Kidney (tissue), 22 donors: ENCODE measurements at places on chromosomes 7 and 10. TPM values are rescaled to one million over a fixed set of nuclear protein-coding genes. Genes with fewer than 3 reads are reported as not detected.

The PIK3CG gene
- polyA plus RNA-seq: 0.15 TPM

The FAM25G gene
- polyA plus RNA-seq: not detected

The PDCD4 gene
- polyA plus RNA-seq: 57.7 TPM

The BUB3 gene
- polyA plus RNA-seq: 49.0 TPM

The AASS gene
- polyA plus RNA-seq: 4.9 TPM

The BICC1 gene
- polyA plus RNA-seq: 21.0 TPM

The CYP2W1 gene
- 0.17 TPM for polyA plus RNA-seq

The FZD8 gene
- 10.8 TPM for polyA plus RNA-seq

The NEUROG3 gene
- polyA plus RNA-seq: not detected

The LRRC18 gene
- not detected for polyA plus RNA-seq

The AS3MT gene
- polyA plus RNA-seq: 36.7 TPM

The HPSE2 gene
- 1.4 TPM for polyA plus RNA-seq

The BLVRA gene
- polyA plus RNA-seq: 86.9 TPM

The PNLIP gene
- not detected for polyA plus RNA-seq

The MGMT gene
- polyA plus RNA-seq: 70.0 TPM
